ENCODE measurements at places on chromosomes 1 and 21.

- peak; percentile 61 for DNase-seq
Observed at GRCh38 chr21:14403681-14404318, 20.9 kb upstream of the HSPA13 start.

DNA sequence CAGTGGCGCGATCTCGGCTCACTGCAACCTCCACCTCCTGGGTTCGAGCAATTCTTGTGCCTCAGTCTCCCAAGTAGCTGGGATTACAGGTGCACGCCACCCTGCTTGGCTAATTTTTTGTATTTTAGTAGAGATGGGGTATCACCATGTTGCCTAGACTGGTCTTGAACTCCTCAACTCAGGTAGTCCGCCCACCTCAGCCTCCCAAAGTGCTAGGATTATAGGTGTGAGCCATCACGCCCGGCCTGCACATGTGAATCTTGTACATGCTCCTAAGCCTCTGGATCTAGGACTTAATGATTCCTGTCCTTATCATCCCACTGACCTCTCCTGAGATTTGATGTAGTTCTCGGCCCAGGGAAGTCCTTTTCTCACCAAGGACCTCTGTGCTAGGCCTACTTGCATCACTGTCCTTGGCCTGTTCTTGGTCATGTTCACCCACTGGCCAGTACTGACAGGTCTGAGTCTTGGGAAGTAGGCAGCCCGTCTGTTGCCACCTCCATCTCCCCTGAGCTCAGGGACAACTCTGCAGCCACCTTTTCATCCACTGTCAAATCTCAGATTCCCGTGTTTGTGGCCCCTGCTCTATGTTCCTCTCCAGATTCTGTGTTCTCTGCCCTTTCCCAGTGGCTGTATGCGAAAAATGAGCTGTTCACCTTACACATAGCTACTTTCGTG, 9.4 kb downstream of the HYI start:
- no peak for DNase-seq

- DNase-seq: no peak
Observed at GRCh38 chr1:43279161-43279560, 6.2 kb downstream of the C1orf210 start.

DNA sequence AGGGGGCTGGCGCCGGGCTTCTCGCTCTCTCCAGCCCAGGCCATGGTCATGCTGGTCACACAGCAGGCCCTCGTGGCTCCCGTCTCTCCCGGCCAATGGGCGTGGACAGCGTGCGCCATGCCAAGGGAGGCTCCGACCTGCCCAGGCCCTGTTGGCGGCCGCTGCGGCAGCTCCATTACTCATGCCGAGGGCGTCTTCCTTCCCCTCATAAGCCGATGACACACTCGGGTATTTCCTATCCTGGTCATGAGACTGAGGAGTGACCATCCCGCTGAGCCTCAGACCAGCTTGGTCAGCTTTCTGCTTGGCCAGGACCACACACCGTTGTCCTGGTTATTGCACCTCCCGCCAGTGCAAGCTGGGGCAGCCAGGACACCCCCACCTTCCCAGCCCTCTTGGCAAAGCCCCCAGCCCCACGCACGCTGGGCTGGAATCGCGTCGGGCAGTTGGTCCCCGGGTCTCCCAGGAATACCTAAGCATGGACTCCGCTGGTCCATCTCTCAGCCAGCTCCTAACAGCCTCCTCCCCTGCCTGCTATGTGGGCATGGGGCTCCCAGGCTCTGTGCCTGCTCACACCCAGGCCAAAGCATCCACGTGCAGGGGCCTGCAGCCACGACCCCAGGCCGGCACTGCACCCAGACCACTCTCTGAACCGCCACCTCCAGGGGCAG, 49.8 kb downstream of the ARHGEF16 start:
- no peak for DNase-seq

GRCh38 chr1:156233426-156234127, 8.4 kb upstream of the BGLAP start:
- no peak for DNase-seq

GRCh38 chr1:198638441-198638840, 399 bp upstream of the PTPRC start:
- DNase-seq: no peak

DNA sequence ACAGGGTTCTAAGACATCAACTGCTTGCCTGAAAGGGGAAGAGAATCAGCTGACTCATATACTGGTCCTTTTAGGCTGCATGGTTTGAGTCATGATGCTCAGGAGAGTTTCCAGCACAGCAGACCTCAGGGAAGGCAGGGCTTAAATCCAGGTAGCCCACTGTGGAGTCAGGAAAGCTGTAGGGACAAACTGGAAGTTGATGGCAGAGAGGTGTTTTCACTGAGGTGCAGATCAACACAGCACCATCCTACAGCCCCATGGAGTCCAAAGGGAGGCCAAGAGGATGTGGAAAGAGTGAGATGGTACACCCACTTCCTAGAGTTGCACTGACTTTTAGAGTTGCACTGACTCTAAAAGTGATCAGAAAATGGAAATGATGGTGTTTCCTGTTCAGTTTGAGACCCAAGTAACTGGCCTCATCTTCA, 252.4 kb upstream of the DUSP10 start:
- DNase-seq: no peak

- no peak for DNase-seq
Observed at GRCh38 chr1:197837911-197838310, 62.6 kb upstream of the DENND1B start.

DNA sequence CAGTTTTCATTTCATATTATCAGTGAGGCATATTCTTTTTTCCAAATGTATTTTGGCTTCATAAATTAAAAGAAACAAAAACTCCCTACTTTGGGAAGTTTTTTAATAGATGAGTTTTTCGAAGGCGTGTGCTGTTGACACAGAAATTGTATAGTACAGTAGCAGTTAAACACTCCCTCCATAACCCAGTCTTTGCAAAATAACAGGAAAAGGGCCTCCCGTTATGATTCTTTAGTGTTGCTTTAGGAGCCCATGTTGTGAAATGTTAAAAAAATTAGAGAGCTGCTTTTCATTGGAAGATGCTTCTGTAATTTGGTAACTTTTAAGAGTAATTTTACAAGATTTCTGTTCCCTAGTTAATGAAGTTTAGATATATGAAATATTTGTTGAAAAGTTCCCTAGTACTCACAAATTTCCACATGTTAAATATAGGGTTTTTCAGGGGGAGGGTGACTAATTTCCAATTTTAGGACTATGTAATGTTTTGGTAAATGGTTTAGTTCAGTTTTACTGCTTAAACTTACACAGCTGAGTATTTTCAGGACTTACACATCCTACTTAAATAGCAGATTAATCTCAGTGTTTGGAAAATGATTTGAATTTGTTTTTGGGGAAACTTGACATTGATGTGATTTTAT, 2.0 kb downstream of the CAMSAP2 start:
- DNase-seq: no peak

Data from hematopoietic multipotent progenitor cell treated with erythropoietin and hydrocortisone succinate and interleukin-3 and kit ligand, for 17 days (in vitro differentiated cells).